ENCODE measurements at places on chromosomes 3 and 15. TPM values are rescaled to one million over a fixed set of nuclear protein-coding genes. Genes with fewer than 3 reads are reported as not detected.

P2RY13 gene
- not detected for total RNA-seq

FBXW12 gene
- total RNA-seq, result not detected

CDHR4 gene
- total RNA-seq, result not detected

IP6K2 gene
- total RNA-seq, result 38.7 TPM

CCDC80 gene
- total RNA-seq, result 39.5 TPM

SATB1 gene
- total RNA-seq, result 8.8 TPM

KY gene
- total RNA-seq, result 0.43 TPM

TM4SF18 gene
- total RNA-seq, result not detected

FHIT gene
- not detected for total RNA-seq
